ENCODE measurements at places on chromosomes 5 and 9.
A peak's percentile ranks its signal among the peaks of the same experiment; 100 is the strongest.

- DNase-seq = no peak
Observed at GRCh38 chr5:10826971-10827370, 65.9 kb upstream of the DAP start.

DNA sequence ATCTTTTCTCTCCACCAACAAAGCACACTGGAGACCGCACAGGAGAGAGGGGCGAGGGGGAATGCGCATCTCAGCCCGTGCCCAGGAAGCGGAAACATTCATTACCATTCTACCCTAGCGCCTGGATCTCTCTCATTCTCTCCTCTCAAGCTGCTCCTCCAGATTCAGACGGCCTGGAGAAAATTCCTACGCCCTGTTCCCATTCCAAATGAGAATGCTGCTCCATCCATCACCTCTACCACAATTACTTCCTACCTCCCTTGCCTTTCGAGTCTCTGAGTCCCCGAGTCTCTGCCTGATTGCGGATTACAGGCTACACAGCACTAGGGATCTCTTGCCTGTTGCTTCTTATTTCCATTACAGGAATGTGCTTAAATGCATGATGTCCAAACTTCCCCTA, 6.7 kb downstream of the DDX31 start:
- no peak for DNase-seq

- DNase-seq = peak; percentile 32
Observed at GRCh38 chr5:43772764-43773477, 169.9 kb downstream of the NNT start.

GRCh38 chr9:127219520-127219919, 45.1 kb upstream of the GARNL3 start:
- no peak for DNase-seq
